Activated naive CD8-positive, alpha-beta T cell treated with anti-CD3 and anti-CD28 coated beads, Interleukin-2, amount 10 ng/mL, durations not matched to agents 7 days and 5 days (primary cell): ENCODE measurements at places on chromosomes 5 and 9. TPM values are rescaled to one million over a fixed set of nuclear protein-coding genes. Genes with fewer than 3 reads are reported as not detected.

GRCh38 chr5:142000704-142001484 is 11.9 kb downstream of the GNPDA1 start:
- peak overlapping the region; percentile 44 for H3K27ac ChIP-seq
- no peak for DNase-seq
- no peaks in the 10 kb centered on the region for H3K27me3 ChIP-seq
- H3K4me3 ChIP-seq = no peak overlapping the region
- H3K4me1 ChIP-seq = peaks cover 25% of the 10 kb centered on the region

DNA sequence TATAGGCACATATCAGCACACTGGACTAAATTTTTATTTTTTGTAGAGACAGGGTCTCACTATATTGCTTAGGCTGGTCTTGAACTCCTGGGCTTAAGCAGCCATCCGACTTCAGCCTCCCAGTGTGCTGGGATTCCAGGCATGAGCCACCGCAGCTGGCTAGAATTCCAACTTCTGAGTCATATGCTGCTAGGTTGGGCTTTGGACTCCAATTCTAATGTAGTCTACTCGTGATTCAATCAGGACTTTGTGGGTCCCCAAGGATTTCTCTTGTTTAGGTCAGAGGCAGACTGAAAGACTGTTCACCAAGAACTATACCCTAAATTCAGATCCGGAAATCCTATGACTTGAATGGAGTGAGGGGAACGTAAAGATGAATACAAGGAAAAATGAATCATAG is 68.2 kb upstream of the CHD1 start:
- no peaks in the 10 kb centered on the region for H3K36me3 ChIP-seq
- H3K27me3 ChIP-seq = peaks cover 4% of the 10 kb centered on the region
- no peak overlapping the region for H3K27ac ChIP-seq

GRCh38 chr9:136248951-136249876 is 3.6 kb upstream of the QSOX2 start:
- H3K4me1 ChIP-seq = peaks cover 11% of the 10 kb centered on the region
- no peaks in the 10 kb centered on the region for H3K36me3 ChIP-seq
- H3K4me3 ChIP-seq = no peak overlapping the region
- peaks cover 3% of the 10 kb centered on the region for H3K27me3 ChIP-seq
- no peak overlapping the region for H3K27ac ChIP-seq

DNA sequence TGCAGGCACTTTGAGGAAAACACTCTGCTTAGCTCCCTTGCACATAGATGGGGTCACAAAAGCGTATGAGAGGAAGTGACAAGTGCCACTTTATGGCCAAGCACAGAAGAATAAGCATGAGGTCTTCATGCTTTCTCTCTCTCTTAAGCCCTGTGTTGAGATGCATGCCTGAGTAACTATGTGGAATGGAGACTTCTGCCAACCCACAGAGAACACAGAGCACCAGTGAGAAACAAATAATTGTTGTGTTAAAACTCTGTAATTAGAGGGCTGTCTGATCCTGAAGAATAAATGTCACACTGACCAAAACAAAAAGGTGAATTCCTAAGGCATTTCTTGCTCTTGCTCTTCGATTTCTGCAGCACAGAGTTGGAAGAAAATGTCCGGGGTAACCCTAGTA is 488.5 kb downstream of the CTNND2 start:
- DNase-seq = no peak
- no peaks in the 10 kb centered on the region for H3K27me3 ChIP-seq
- H3K27ac ChIP-seq = no peak overlapping the region
- no peaks in the 10 kb centered on the region for H3K4me1 ChIP-seq
- H3K36me3 ChIP-seq = no peaks in the 10 kb centered on the region
- no peak overlapping the region for H3K4me3 ChIP-seq

DNA sequence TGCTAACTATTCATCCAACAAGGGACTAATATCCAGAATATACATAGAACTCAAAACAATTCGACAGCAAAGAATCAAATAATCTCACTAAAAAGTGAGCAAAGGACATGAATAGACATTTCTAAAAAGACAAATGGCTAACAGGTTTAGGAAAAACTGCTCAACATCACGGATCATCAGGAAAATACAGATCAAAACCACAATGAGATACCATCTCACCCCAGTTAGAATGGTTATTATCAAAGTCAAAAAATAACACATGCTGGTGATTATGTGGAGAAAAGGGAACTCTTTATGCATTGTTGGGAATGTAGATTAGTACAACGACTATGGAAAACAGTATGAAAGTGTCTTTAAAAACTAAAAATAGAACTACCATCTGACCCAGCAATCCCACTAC is 150.1 kb downstream of the DEPDC1B start:
- peaks cover 4% of the 10 kb centered on the region for H3K27me3 ChIP-seq
- no peaks in the 10 kb centered on the region for H3K4me1 ChIP-seq
- no peaks in the 10 kb centered on the region for H3K36me3 ChIP-seq
- DNase-seq = no peak
- no peak overlapping the region for H3K27ac ChIP-seq

DNA sequence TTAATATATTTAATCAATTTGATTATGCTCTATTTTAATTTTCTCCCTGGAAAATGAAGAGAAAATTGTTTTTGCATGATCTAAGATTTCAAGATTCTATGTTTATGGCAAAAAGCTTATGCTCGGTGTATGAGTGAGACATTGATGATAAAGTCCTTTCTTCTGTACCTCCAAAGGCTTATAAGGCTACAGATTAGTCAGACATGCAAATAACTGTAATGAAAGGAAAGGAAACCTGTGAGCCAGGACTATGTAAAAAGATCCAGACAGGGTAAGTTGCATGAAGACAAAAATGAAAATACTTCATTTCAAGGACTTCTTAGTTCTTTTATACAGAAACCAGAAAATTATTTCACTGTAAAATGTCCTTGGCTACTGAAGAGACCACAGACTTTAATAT is 52.2 kb upstream of the EDIL3 start:
- H3K27me3 ChIP-seq = no peaks in the 10 kb centered on the region
- no peak overlapping the region for H3K4me3 ChIP-seq
- no peak for DNase-seq
- no peaks in the 10 kb centered on the region for H3K4me1 ChIP-seq

DNA sequence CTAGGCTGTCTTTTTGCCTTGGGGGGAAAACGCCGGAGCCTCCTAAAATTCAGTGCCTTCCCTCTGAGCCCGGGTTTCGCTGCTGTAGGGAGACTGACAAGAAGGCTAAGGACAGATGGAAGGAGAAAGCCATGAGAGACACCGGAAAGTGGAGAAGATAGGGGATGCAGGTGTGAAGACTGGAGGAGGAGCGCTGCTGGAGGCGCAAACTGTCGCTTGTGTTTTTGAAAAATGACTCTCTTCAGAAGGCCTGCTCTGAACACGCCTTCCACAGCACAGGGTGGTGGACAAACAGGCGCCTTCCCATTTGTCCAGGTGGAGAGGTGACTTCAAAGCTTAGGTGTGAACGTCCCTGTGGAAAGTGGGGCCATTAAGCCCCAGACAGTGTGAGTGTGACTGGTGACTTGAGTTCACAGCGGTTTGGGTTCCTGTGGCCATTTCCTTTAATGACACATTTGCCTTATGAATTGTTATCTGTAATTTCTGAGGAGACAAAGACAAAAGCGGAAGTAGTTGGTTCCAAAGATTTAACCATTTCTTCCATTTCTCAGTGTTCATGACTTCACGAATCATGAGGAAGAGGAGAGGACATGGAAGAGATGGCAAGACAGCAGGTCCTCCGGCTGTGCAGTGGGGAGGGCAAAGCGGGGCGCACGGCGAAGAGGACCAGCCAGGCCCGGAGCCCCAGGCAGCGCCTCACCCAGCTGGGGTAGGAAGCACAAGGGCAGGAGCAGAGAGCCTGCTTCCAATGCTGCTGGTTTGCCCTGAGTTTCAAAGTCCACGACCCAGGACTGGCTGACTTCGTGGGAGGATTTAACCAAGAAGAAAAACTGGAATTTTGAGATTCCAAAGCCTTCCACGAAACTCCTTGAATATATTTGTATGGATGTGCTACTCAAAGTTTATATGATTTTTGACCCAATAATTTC is 27.8 kb upstream of the SEMA4D start:
- peaks cover 13% of the 10 kb centered on the region for H3K36me3 ChIP-seq
- no peak for DNase-seq
- H3K4me3 ChIP-seq = peak overlapping the region; percentile 16
- H3K27me3 ChIP-seq = no peaks in the 10 kb centered on the region
- H3K27ac ChIP-seq = peak overlapping the region; percentile 42
- H3K4me1 ChIP-seq = peaks cover 76% of the 10 kb centered on the region

GRCh38 chr5:92945605-92946097 is 635.4 kb downstream of the NR2F1-AS1 start:
- no peaks in the 10 kb centered on the region for H3K27me3 ChIP-seq
- no peak overlapping the region for H3K27ac ChIP-seq
- no peaks in the 10 kb centered on the region for H3K4me1 ChIP-seq
- H3K36me3 ChIP-seq = no peaks in the 10 kb centered on the region
- no peak for DNase-seq

DNA sequence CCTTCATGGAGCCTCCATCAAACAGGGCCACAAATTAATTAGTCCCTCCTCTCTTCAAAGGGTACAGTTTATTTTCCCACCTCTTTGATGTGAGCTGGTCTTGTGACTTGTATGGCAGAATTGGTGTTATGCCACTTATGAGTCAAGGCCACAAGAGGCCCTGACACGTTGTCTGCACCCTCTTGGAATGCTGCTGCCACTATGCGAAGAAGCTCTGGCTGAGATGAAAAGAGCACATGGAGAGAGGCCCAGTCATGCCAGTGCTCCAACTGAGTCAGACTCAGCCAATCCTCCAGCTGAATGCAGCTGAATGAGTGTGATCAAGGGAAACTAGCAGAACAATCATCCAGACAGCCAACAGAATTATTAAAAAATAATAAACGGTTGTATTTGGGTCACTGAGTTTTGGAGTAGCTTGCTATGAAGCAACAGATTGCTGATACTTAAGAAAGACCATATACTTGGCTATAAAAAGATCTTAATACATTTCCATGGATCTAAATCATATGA is 128.3 kb downstream of the MARCHF11 start:
- H3K27ac ChIP-seq = no peak overlapping the region
- no peaks in the 10 kb centered on the region for H3K27me3 ChIP-seq
- no peak for DNase-seq
- H3K36me3 ChIP-seq = no peaks in the 10 kb centered on the region
- H3K4me3 ChIP-seq = no peak overlapping the region

DNA sequence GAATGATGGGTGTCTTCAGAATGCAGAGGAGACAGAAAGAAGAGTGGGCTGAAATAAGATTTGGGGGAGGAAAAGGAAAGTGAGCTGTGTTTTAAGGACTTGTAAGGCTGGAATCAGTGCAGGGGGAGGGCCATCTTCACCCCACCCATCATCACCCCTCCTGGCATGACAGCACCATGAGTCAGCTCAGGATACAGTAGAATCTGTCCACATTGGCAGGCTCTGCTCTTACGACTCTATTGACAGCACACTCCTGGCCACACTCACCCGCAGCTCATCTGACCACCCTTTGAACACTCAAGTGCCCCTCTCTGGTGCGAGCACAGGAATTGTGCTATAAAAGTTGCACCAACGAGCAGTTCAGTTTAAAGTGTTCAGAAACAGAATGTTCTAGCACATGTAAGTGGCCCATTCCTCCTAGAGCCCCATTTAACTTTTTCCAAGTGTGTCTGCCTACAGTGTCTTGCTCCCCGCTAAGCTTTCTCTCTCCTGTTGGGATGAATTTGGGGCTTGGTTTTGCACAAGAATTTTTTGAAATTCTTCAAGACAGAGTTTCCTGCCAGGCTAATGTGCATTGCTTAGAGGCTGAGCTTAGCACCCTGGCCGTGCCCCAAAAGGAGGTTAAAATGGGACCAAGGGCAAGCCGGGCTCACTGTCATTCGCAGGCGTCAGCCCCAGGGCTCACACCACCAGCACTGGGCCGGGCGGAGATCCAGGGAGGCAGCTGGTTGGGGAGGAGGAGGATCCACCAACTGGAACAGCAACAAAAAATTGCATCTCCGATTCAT is 12.0 kb downstream of the ADRA1B start:
- peaks cover 3% of the 10 kb centered on the region for H3K4me1 ChIP-seq
- H3K27ac ChIP-seq = no peak overlapping the region
- no peak for DNase-seq
- no peaks in the 10 kb centered on the region for H3K36me3 ChIP-seq

DNA sequence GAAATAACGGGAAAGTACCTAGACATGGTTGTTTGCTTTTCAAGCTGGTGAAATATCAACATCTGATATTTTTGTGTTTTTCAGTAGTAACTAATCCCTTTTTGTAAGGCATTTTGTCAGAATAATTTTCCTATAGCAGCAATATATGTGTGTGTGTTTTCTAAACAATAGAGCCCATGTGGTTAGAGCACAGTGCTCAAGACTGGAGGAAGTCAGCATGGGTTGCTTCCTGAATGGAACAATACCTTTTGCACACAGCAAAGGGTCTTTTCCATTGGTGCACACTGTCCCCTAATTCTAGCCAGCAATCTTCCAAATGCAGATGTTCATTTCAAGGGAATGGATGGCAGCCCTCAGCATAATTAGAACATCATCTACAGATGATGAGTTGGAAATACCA is 270.1 kb downstream of the AOPEP start:
- DNase-seq = no peak
- H3K27me3 ChIP-seq = peaks cover 10% of the 10 kb centered on the region
- no peak overlapping the region for H3K4me3 ChIP-seq
- H3K36me3 ChIP-seq = no peaks in the 10 kb centered on the region
- H3K4me1 ChIP-seq = no peaks in the 10 kb centered on the region

- H3K4me3 ChIP-seq = peak overlapping the region; percentile 64
- H3K4me1 ChIP-seq = peaks cover 19% of the 10 kb centered on the region
These were observed 601.8 kb downstream of the CCDC171 start for GRCh38 chr9:16154521-16155078.

GRCh38 chr5:115084246-115084793 is 85.4 kb downstream of the TRIM36 start:
- no peak overlapping the region for H3K27ac ChIP-seq
- H3K36me3 ChIP-seq = no peaks in the 10 kb centered on the region
- peaks cover 15% of the 10 kb centered on the region for H3K27me3 ChIP-seq
- DNase-seq = no peak
- no peaks in the 10 kb centered on the region for H3K4me1 ChIP-seq
- H3K4me3 ChIP-seq = no peak overlapping the region

DNA sequence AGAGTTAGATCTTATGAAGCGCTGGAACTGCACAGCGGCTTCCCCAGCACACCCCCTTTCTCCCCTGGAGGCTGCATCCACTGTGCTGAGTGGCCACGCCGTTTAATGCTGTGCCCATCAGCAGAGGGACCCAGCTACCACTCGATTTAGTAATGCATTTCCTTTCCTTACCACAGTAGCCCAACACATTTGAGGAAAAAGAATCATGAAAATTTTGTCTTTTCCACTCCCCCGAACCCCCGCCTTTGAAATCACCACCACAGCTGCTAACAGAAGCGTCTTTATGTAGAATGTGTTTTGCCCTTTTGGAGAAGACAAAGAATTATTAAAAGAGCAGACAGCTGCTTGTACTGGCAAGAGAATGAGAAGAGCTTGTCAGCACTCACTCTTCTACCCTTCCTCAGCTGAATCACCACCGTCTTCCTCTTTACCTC is 73.2 kb downstream of the ACER2 start:
- H3K27me3 ChIP-seq = peaks cover 11% of the 10 kb centered on the region
- no peak for DNase-seq
- H3K27ac ChIP-seq = no peak overlapping the region
- no peaks in the 10 kb centered on the region for H3K4me1 ChIP-seq
- H3K4me3 ChIP-seq = no peak overlapping the region

LRSAM1 gene
- total RNA-seq = 25.5 TPM

NME5 gene
- total RNA-seq = not detected

OBP2B gene
- not detected for total RNA-seq

FOXD4 gene
- 0.22 TPM for total RNA-seq

KIF24 gene
- 6.6 TPM for total RNA-seq

ITK gene
- total RNA-seq = 324 TPM

IGIP gene
- 6.9 TPM for total RNA-seq

FSD1L gene
- 4.9 TPM for total RNA-seq

LHX6 gene
- not detected for total RNA-seq
